Smooth muscle cell of bladder (primary cell): ENCODE measurements at places on chromosomes 12 and 14. TPM values are rescaled to one million over a fixed set of nuclear protein-coding genes. Genes with fewer than 3 reads are reported as not detected.

GXYLT1 gene
- 7.5 and 8.3 TPM in 2 replicates for total RNA-seq

PTPRQ gene
- 1.8 and 2.8 TPM in 2 replicates for total RNA-seq

ADAM20 gene
- total RNA-seq: 0.71 and 1.3 TPM in 2 replicates

TBX3 gene
- 14.5 and 22.0 TPM in 2 replicates for total RNA-seq

NANOG gene
- total RNA-seq: not detected in 2 replicates

APEX1 gene
- 58.3 and 88.6 TPM in 2 replicates for total RNA-seq

BCL11B gene
- total RNA-seq: under 0.01 TPM in 1 of 2 replicates, not detected in the other

POTEG gene
- not detected in 2 replicates for total RNA-seq

TULP3 gene
- 22.3 and 22.8 TPM in 2 replicates for total RNA-seq

AICDA gene
- total RNA-seq: not detected in 2 replicates

PLA2G1B gene
- not detected in 2 replicates for total RNA-seq

TPH2 gene
- not detected in 2 replicates for total RNA-seq

CACNA1C gene
- total RNA-seq: 5.0 and 10.1 TPM in 2 replicates

COCH gene
- total RNA-seq: 0.14 and 0.18 TPM in 2 replicates

RHEBL1 gene
- 0.28 TPM in 1 of 2 replicates, not detected in the other for total RNA-seq

SOX5 gene
- total RNA-seq: 6.1 and 8.0 TPM in 2 replicates

CCDC196 gene
- not detected in 2 replicates for total RNA-seq

KRT3 gene
- not detected in 2 replicates for total RNA-seq

ADAMTS20 gene
- total RNA-seq: under 0.01 TPM in 1 of 2 replicates, not detected in the other

KIF26A gene
- total RNA-seq: under 0.01 and 0.14 TPM in 2 replicates

DTD2 gene
- 40.2 and 53.6 TPM in 2 replicates for total RNA-seq

ADAM21 gene
- total RNA-seq: 0.14 and 0.55 TPM in 2 replicates
